ENCODE measurements at places on chromosomes 11 and 22. TPM values are rescaled to one million over a fixed set of nuclear protein-coding genes. Genes with fewer than 3 reads are reported as not detected.

GPHA2 gene
- not detected for total RNA-seq

FBLN1 gene
- 38.0 TPM for total RNA-seq

INCENP gene
- 51.8 TPM for total RNA-seq

OR5B21 gene
- not detected for total RNA-seq

SREBF2 gene
- total RNA-seq: 32.5 TPM

LINC01488 gene
- not detected for total RNA-seq

ESAM gene
- total RNA-seq: 13.1 TPM

ZP1 gene
- 0.22 TPM for total RNA-seq

BIK gene
- total RNA-seq: 2.1 TPM

RBMXL2 gene
- not detected for total RNA-seq

BTBD18 gene
- not detected for total RNA-seq

VWCE gene
- 0.56 TPM for total RNA-seq

KIF18A gene
- 12.9 TPM for total RNA-seq

KRTAP5-2 gene
- not detected for total RNA-seq

UBASH3B gene
- total RNA-seq: 36.5 TPM

TTC36 gene
- total RNA-seq: not detected

RFPL2 gene
- 0.16 TPM for total RNA-seq

NLRP6 gene
- not detected for total RNA-seq

BBS1 gene
- 11.1 TPM for total RNA-seq

SMARCB1 gene
- 50.1 TPM for total RNA-seq

HOATZ gene
- total RNA-seq: not detected

MIOX gene
- total RNA-seq: 0.11 TPM

ART1 gene
- total RNA-seq: not detected

PKP3 gene
- 41.0 TPM for total RNA-seq

PRG3 gene
- not detected for total RNA-seq

MYEOV gene
- total RNA-seq: 124 TPM

TALDO1 gene
- total RNA-seq: 399 TPM

CD3E gene
- not detected for total RNA-seq
